Stimulated activated CD8-positive, alpha-beta memory T cell treated with anti-CD3 and anti-CD28 coated beads, Interleukin-12 subunit alpha, Interleukin-12 subunit beta, amount 100 ng/mL, for 1 hour (primary cell): ENCODE measurements at places on chromosomes 3 and 15.
A peak's percentile ranks its signal among the peaks of the same experiment; 100 is the strongest.

GRCh38 chr3:32367442-32367841, 24.2 kb upstream of the CMTM7 start:
- no peak for DNase-seq

DNA sequence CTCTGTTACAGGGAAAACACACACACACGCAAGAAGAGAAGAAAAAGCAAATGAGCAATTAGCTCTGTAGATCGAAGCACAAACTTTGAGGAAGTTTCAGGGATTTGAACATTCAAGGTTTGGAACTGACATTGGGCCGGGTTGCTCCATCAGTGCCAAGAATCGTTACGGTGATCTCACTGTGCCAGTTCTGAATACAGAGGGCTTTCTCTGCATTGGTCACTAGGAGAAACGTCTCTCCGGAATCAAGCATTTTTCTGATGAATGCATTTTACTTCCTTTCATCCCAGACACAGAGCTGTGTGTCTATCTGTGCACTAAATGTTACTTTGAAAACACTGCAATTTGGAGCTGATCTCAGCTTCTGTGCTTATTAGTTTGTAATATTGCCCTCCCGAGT, 11.2 kb downstream of the HRH1 start:
- DNase-seq, result no peak

- DNase-seq, result peak; percentile 43
These were observed 4.2 kb upstream of the TRAT1 start for GRCh38 chr3:108818404-108818803.

DNA sequence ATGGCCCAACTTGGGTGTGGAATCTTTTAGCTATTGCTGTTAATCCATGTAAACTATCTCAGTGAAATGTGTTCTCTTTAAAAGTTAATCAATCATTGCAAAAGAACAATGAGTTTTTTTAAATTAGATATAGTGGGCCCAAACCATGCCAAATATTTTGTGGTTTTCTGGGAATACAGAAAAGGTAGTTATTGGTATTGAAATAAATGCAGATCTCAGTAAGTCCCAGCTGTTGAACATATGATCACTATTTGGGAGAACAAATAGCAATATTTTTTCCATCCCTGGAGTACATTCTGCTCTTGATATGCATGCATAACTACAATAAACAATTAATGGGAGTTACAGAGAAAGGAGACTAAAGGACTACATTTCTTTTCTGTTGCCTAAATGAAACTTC, 36.0 kb upstream of the LEKR1 start:
- DNase-seq, result no peak

DNA sequence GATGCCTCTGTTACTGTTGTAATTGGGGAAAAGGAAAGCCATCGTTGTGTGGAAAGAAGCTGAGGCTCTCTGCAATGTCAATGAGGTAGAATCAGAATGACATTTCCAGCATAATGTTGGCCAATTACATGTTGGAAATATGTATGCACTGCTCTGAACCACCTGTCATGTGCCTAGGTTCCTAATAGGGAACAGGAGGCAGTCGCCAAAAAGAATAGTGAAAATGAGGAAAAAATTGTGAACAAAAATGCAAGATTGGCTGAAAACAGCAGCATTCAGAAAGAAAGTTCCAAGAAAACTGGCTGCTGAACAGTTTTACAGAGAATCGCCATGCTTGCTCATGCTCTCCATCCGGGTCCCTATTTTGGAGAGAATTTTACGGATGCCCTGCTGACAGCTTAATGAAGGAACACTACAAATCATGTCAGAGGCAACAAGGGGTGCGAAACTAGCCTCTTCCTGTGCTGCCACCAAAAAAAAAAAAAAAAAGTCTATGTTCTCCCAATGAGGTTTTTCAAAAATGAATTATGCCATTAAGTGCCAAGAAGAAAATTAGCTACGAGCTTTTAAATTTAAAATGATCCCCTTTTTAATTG, 305.9 kb upstream of the ARRDC4 start:
- DNase-seq, result no peak

DNA sequence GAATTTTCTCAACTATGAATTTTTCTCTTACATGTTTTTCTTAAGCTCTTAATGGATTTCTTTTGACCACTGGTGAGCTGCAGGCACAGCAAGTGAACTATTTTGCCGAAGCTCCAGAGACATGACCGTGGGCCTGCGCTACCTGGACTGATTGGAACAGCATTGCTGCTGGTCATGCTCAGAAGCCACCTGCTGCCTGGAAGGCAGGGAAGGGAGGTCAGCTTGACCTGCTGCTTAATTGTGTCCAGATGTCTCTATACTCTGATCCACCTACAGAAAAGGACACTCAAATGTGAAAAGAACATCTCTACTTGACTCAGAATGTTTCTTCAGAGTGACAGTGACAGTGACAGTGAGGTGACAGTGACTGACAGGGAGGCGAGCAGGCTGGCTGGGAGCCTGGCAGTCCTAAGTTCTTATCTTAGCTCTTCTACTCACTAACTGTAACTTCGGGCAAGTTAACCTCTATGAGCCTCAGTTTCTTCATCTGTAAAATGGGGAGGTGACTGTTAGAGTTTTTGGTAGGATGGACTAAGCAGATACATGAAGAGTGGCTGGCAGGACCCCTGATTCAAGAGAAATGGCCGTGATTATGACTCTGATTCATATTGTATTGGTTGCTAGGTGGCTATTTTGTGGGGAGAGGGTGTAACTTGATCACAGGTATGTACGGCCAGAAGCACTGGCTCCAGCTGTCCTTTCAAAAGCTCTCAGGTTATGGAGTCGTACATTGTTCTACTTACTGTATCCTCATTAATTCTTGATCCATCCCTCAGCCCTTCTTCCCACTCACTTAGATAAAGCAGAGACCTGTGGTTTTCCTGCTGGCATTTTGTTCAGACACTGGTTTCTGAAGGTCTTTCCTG, 54.8 kb upstream of the DLG1 start:
- DNase-seq, result no peak

DNA sequence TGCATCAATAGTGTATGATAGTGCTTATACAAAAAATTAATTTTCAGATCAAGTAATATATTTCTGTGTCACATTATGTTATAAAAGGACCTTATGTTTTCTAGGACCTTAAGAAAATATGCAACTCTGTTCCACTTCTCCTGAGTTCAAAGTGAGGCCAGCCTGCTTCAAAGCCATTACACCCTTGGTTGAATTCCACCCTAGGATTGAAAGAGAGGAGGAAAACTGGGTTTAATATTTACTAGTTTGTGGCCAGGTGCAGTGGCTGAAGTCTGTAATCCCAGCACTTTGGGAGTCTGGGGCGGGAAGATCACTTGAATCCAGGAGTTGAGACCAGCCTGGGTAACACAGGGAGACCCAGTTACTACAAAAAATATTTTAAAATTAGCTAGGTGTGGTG, 32.9 kb upstream of the NR1I2 start:
- no peak for DNase-seq

- DNase-seq, result peak; percentile 27
These were observed 1.3 kb upstream of the TWF2 start for GRCh38 chr3:52240059-52240885.

GRCh38 chr3:31978553-31978952, 2.5 kb downstream of the OSBPL10 start:
- DNase-seq, result no peak

- DNase-seq, result no peak
These were observed 31.3 kb downstream of the RPN1 start for GRCh38 chr3:128619146-128619890.

GRCh38 chr3:194082743-194083636, 53.0 kb upstream of the HES1 start:
- DNase-seq, result no peak

- no peak for DNase-seq
These were observed 9.0 kb downstream of the MYD88 start for GRCh38 chr3:38147421-38147820.

DNA sequence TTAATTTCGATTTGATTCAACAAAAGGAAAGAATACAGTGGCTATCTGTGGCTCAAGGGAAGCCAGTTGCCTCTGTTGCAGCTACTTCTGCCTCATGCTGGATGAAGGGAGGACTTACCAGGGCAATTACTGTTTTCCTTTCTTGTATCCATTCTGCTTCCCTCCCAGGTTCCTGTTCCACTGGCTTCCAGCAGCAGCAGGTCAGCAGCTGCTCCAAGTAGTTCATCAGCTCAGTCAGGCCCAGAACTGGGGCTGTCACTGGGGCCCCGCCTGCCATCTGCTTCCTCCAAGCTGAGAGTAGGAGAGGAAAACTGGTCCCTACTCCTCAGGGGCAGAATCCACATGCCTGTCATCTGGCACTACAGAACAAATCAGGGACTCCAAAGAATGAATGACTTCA, 48.6 kb upstream of the ULK4 start:
- no peak for DNase-seq

DNA sequence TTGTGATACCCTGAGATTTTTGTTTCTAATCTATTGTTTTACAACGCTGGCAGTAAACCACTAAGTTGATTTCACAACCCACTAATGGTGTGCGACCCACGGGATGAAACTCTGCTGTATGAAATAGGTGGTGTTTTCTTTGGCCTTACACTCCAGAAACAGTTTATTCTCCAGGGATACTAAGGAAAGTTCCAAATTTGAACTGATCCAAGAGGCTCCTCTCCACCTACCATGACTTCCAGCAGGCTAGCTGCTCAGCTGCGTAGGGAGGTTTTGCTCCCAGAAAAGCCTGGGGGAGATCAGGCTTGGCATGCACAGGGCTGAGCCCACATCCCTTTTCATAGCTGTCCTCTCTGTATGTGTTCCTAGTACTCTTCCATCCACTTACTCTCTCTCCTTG, 71.5 kb downstream of the FAM174B start:
- no peak for DNase-seq

DNA sequence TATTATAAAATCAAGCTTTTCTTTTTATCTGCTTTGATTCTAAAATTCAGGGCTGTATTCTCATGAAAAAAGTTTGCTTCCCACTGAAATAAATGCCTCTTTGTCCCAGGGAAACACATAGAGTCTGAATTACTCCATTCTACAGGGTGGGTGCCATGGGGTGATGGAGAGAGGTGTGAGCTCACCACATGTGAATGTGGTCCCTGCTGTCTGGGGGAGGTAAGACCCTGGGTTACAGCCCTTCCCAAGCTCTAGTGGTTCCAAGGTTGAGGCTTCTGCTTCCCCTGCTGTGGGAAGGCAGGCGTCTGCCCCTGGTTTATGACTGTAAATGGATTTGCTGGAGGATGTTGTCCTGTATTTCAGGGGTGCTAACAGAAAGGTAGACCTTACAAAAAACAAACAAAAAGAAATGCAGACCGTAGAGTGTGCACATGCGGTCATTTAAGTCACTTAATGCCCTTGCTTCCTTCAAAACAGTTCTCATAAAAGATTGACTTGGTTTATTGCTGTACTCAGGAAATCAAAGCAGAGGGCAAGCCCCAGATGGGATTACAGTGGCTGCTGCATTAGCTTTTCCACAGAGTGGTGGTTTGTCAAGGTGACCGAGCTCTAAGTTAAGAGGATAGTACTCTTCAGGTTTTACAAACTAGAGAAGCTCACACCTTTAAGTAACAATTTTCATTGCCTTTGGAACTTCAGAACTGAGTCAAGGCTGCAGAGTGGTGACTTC, 49.2 kb downstream of the CTDSPL start:
- DNase-seq, result no peak

GRCh38 chr3:10561946-10562560, 56.7 kb upstream of the ATP2B2 start:
- no peak for DNase-seq

GRCh38 chr3:148102156-148102555, 595.5 kb upstream of the AGTR1 start:
- no peak for DNase-seq

GRCh38 chr15:78673476-78673875, 32.5 kb upstream of the CHRNB4 start:
- no peak for DNase-seq

DNA sequence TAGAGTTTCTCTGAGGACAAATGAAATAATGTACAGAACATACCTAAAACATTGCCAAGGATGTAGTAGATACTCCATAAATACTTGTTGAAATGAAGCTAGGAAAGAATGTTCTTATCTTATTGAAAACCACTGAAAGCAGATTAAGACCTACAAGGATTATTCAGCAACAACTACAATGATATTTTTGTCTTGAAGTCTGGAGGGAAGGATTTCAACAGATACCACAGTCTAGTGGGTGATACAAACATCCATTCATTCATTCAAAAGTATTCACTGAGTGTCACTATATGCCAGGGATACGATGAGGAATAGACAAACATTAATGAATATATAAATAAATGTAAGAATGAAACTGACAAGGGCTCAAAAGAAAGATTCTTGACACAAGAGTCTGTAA, 74.7 kb upstream of the THBS1 start:
- no peak for DNase-seq

GRCh38 chr15:76669521-76670207, 235.5 kb downstream of the SCAPER start:
- no peak for DNase-seq

DNA sequence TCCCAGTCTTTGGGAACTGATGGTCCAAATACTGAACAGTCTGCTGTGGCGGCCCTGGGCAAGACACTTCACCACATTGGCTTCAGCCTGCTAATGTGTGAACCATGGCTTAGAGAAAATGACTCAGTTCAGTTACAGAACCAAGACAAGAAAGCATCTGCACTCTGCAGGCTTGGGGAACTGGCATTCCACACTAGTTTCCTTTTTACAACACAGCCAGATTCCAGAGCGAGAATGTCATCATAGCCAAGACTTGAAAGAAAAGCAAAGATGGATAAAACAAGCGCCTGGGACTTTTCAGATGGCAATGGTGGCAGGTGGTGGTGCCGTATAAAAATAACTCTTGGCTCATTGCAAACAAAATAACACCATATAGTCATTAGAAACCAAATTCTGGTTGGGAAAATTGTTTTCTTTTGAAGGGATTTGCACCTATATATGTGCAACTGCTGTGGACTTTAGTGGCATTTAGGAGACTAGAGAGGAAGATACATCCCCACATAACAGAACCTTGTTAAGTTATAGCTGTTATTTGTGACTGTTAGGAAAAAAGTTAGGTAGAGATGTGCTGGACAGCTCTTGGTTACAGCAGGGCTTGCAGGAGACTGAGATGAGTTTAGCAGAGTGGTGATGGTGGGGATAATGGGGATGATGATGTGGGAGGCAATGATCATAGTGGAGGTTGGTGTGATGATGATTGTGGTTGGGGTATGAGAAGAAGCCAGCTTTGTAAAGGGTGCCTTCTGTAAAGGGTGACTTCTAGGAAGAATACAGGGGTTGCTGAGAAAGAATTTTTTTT, 273.6 kb downstream of the THRB start:
- DNase-seq, result no peak

DNA sequence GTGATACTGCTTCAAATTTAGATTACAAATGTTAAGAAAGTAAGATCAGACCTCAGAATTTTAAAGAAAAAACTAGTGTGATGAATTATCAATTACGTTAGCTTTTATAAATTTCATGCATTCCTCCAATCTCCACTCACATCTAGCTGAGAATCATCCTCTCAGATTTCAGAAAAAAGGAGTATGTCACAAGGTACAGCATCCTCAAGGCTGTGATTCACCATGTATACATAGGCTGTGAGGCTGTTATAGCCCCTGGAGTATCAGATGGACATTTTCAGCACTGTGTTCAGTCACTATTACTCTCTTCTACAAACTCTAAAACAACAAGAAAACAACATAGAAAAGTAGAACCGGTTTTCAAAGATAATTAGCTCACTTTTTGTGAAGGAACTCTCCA, 214.4 kb downstream of the PCCB start:
- no peak for DNase-seq
